Fibroblast of skin of right quadriceps (primary cell): ENCODE measurements at places on chromosomes 12 and 14.

- DNase-seq = no peak
These were observed 385.8 kb downstream of the MED13L start for GRCh38 chr12:115891556-115892164.

DNA sequence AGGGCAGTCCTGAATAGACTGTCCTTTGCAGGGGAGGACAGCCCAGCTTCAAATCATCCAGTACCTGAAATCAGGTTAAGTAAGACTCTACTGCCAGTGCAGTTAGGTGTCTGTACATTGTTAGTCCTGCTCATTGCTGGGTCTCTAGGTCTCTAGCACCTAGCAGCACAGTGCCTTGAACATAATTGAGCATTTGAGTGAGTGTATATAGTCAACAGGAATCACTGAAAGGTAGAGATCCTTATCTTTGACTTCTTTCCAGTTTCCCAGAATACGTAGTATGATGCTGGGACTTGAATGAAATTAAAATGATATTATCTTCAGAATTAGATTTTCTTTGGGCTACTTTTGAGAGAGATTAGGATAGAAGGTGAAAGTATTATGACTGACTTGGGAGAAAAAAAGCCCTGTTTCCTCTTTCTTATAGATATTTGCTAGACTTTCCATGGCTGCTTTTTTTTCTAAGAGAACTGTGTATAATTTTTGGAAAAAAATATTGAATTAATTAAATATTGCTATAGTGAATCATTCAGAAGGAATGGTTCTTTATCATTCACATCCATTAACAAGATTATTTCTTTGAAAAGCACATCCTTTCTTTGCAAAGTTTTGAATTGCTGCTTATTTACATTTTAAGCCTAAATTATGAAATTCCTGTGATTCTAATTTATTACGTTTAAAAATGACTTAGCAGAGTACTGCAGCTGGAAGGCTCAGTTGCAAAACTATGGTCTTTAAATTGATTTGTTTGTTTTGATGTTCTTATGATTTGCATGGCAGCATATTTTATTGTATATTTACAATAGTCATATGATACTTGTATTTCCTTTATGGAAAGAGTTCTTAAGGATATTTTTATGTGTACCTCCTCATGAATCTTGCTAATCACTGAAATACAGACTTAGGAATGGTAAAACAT lies 51.6 kb downstream of the PPP4R4 start:
- peak; percentile 11 for DNase-seq

DNA sequence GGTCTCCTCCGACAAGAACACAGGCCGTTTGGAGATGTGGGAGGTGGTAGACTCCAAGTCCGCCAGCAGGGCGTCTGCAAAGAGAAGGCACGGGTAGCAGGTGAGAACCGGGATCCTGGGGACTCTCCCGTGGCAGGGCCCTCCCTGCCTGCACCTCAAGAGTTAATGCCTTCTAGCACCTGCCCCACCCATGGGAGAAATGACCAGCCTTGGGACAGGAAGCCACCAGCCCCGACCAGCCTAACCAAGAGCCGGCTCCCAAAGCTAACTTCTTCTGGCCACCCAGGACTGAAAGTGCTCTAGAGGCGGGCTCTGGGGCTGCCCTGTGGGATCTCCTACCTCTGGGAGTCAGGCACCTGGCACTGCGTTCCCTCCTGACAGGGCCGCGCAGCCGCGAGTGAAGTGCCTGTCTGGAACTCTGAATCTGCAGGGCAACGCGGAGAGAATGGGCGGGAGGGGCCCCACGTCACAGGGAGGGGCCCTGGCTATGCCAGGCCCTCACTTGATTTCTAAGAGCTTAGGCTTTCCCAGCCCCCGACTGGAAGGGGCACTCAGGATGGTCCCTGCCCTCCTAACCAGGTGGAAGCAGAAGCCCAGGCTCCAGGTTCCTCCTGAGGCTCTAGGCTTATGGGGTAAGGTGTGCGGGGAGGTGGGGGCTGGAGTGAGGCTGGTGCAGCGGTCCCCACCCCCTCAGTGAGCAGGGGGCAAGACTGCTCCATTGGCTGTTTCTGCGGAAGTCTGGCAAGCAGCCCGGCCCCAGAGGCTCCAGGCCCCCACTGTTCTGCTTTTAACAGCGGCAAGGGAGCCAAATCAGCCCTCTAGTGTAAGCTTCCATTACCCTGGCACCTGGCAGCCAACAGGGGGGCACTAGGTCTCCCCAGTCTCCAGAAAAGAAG lies 23.6 kb upstream of the RPLP0 start:
- no peak for DNase-seq

DNA sequence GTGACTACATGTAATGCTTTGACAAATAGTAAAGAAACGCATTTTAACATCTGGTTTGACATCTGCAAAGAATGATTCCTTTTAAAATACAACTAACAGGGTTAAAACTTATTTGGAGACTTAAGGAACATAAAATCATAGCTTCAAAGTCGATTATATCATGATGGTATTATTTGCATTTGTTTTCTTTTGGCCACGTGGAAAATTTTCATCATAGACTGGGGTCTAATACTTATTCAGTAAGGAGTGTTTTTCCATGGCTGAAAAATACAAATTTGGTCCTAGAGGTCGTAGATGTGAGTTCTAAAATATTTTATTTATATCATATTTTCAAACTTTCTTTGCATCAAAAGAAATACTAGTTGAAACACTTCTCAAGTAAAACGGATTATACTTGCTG lies 31.5 kb upstream of the LMNTD1 start:
- no peak for DNase-seq

DNA sequence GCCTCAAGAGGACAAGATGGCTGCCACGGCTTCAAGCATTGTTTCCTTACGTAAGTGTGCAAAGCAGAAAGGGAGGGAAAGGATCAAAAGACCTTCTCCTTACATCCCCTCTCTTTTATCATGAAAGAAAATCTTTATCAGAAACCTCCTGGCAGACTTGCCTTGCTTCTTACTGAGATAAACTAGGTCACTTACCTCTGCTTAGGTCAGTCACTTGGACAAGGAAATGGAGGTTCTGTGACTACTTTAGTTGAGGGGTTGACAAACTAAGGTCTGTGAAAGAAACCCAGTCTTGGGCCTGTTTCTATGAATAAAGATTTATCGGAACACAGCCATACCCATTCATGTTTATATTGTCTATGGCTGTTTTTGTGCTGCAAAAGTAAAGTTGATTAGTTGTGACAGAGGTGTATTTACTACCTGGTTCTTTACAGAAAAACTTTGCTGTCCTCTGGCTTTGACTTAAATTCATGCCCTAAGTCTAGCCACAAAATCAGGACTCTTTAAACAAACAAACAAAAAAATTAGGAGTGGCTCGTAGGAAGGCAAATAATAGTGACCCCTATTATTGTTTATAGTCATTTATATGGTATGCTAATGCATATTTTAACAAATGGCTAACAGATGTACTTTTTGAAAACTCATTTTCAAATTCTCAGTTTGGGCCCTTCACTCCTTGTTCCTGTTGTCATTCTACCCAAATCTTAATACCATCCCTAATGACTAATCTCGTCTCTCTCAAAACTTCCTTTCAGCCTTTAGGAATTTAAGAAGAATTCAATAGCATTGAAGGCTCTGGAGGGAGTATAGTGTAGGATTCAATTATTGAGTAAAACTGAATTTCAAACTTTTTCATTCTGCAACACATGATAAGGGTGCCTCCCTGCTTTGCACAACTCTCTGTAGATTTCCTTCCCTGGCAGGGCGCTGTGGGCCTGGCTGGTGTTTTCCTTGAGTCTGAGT lies 42.0 kb upstream of the ATP2B1 start:
- peak; percentile 78 for DNase-seq

- DNase-seq = no peak
These were observed 16.1 kb upstream of the TMEM106C start for GRCh38 chr12:47947341-47947740.

- peak; percentile 9 for DNase-seq
These were observed 15.2 kb downstream of the FBXO33 start for GRCh38 chr14:39417014-39417413.

GRCh38 chr14:33922125-33922524 lies 28.7 kb downstream of the EGLN3 start:
- no peak for DNase-seq
